ENCODE measurements at places on chromosomes 12 and 14. TPM values are rescaled to one million over a fixed set of nuclear protein-coding genes. Genes with fewer than 3 reads are reported as not detected.

Gene COQ6
- polyA plus RNA-seq = 40.4 TPM

Gene SLC25A47
- not detected for polyA plus RNA-seq

Gene GPX2
- 2.2 TPM for polyA plus RNA-seq

Gene BATF
- polyA plus RNA-seq = 0.68 TPM

Gene TSPAN11
- 7.4 TPM for polyA plus RNA-seq

Gene TAS2R31
- 2.0 TPM for polyA plus RNA-seq

Gene CSRP2
- 96.1 TPM for polyA plus RNA-seq

Gene B4GALNT3
- polyA plus RNA-seq = 17.1 TPM

Gene SLC25A21
- 4.3 TPM for polyA plus RNA-seq

Gene GRIN2B
- polyA plus RNA-seq = 1.3 TPM

Gene NAV3
- 10.7 TPM for polyA plus RNA-seq

Gene KCNK10
- 0.50 TPM for polyA plus RNA-seq

Gene FGFR1OP2
- 74.6 TPM for polyA plus RNA-seq

Gene SCARB1
- polyA plus RNA-seq = 24.8 TPM

Gene MAGOHB
- polyA plus RNA-seq = 41.1 TPM

Gene TBPL2
- polyA plus RNA-seq = not detected

Gene YLPM1
- polyA plus RNA-seq = 110 TPM

Gene VAMP1
- 14.8 TPM for polyA plus RNA-seq

Gene EMP1
- polyA plus RNA-seq = 99.3 TPM

Gene MYRFL
- polyA plus RNA-seq = 1.7 TPM

Gene AICDA
- 0.65 TPM for polyA plus RNA-seq

Gene SERPINA5
- 9.2 TPM for polyA plus RNA-seq

Gene TRIAP1
- 41.3 TPM for polyA plus RNA-seq

Gene SPTB
- 16.2 TPM for polyA plus RNA-seq

Gene CPNE6
- not detected for polyA plus RNA-seq

Gene TPH2
- polyA plus RNA-seq = 0.18 TPM

Gene CHST11
- polyA plus RNA-seq = 8.1 TPM

Gene DCN
- polyA plus RNA-seq = 446 TPM

Gene NTN4
- polyA plus RNA-seq = 95.5 TPM

Gene KRT83
- not detected for polyA plus RNA-seq

Gene KCNC2
- 0.55 TPM for polyA plus RNA-seq

Gene ADAM21
- 0.73 TPM for polyA plus RNA-seq

Gene PLCZ1
- 0.44 TPM for polyA plus RNA-seq

Gene JAG2
- 8.7 TPM for polyA plus RNA-seq

Gene C14orf132
- 30.7 TPM for polyA plus RNA-seq

Gene SGPP1
- polyA plus RNA-seq = 24.9 TPM

Gene SARNP
- 132 TPM for polyA plus RNA-seq

Gene GLI1
- polyA plus RNA-seq = 20.2 TPM

Gene TEX22
- polyA plus RNA-seq = 2.6 TPM

Gene FBXO21
- polyA plus RNA-seq = 57.4 TPM

Gene EP400
- 34.1 TPM for polyA plus RNA-seq

Gene SRRM4
- polyA plus RNA-seq = not detected

Gene SYNE2
- polyA plus RNA-seq = 171 TPM

Gene PCED1B
- 6.3 TPM for polyA plus RNA-seq

Gene FOXM1
- 31.6 TPM for polyA plus RNA-seq

Gene ADAMTS20
- 0.74 TPM for polyA plus RNA-seq

Gene P2RX2
- polyA plus RNA-seq = 1.8 TPM

Gene KRT77
- polyA plus RNA-seq = not detected

Gene KIF26A
- 12.6 TPM for polyA plus RNA-seq

Gene GPD1
- polyA plus RNA-seq = 80.1 TPM

Gene OR4E1
- 0.03 TPM for polyA plus RNA-seq

Gene SERPINA12
- 1.1 TPM for polyA plus RNA-seq

Gene TAS2R14
- polyA plus RNA-seq = 5.1 TPM

Gene PGAM5
- polyA plus RNA-seq = 27.1 TPM

Gene C12orf54
- 0.56 TPM for polyA plus RNA-seq

Gene CHGA
- polyA plus RNA-seq = 0.19 TPM
